ENCODE measurements at places on chromosomes 1 and 21. TPM values are rescaled to one million over a fixed set of nuclear protein-coding genes. Genes with fewer than 3 reads are reported as not detected.

- H3K27ac ChIP-seq = no peak overlapping the region
- no peak overlapping the region for H3K4me3 ChIP-seq
- H3K36me3 ChIP-seq = no peaks in the 10 kb centered on the region
- H3K4me1 ChIP-seq = no peaks in the 10 kb centered on the region
- no peaks in the 10 kb centered on the region for H3K27me3 ChIP-seq
- no peak for DNase-seq
Measured at GRCh38 chr1:160538985-160539651, 16.1 kb upstream of the SLAMF6 start.

- H3K27ac ChIP-seq = no peak overlapping the region
- no peak for DNase-seq
- no peaks in the 10 kb centered on the region for H3K36me3 ChIP-seq
- H3K4me1 ChIP-seq = no peaks in the 10 kb centered on the region
- H3K4me3 ChIP-seq = no peak overlapping the region
Measured at GRCh38 chr1:226487921-226488320, 60.6 kb upstream of the STUM start.

GRCh38 chr1:47763591-47764171 lies 233.5 kb downstream of the TRABD2B start:
- H3K36me3 ChIP-seq = no peaks in the 10 kb centered on the region
- H3K4me3 ChIP-seq = no peak overlapping the region

GRCh38 chr1:74423471-74423870 lies 88.9 kb downstream of the LRRC53 start:
- H3K4me3 ChIP-seq = no peak overlapping the region
- no peaks in the 10 kb centered on the region for H3K27me3 ChIP-seq
- no peak for DNase-seq
- H3K27ac ChIP-seq = no peak overlapping the region
- H3K4me1 ChIP-seq = peaks cover 18% of the 10 kb centered on the region

The NPL gene
- 3.3 TPM for total RNA-seq

The PTPRC gene
- total RNA-seq = 0.20 TPM

The OR2G6 gene
- total RNA-seq = not detected

The RHD gene
- total RNA-seq = not detected

The LENEP gene
- total RNA-seq = not detected

The DISP3 gene
- 0.34 TPM for total RNA-seq

The USP33 gene
- total RNA-seq = 41.6 TPM

The LRRC53 gene
- total RNA-seq = not detected

Data from astrocyte (in vitro differentiated cells and primary cell).